ENCODE measurements at places on chromosomes 12 and 14.

- peak; percentile 72 for DNase-seq
These were observed at the start of gene TIMELESS for GRCh38 chr12:56448860-56449621. Gene TIMELESS (minus strand): TSS chr12:56449426. CDS start chr12:56434170, 15,256 bp downstream.

- no peak for DNase-seq
These were observed 167.0 kb downstream of the PPM1H start for GRCh38 chr12:62767946-62768345.

DNA sequence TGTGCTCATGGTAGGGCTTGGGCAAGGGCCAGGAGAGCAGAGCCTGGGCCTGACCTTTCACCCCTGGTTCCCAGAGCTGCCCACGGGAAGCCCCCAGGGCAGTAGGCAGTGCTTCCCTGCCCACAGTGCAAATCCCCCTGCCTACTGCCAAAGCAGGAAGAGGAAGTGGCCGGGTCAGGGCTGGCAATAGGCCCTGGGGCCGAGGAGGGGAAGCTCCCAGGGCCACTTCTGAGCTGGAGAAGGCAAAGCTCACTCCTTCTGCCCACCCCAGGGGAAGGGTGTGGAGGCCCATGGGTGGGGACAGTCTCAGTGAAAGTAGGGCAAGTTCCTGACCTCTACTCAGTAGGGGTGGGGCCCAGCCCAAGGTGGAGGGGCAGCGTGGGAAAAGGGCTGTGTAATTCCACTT lies 5.4 kb upstream of the NR4A1 start:
- DNase-seq, result no peak

- DNase-seq, result no peak
These were observed 369 bp downstream of the DEPDC4 start for GRCh38 chr12:100266585-100266834.

- peak; percentile 27 for DNase-seq
These were observed 482 bp downstream of the TMEM30B start for GRCh38 chr14:61280526-61281185.

DNA sequence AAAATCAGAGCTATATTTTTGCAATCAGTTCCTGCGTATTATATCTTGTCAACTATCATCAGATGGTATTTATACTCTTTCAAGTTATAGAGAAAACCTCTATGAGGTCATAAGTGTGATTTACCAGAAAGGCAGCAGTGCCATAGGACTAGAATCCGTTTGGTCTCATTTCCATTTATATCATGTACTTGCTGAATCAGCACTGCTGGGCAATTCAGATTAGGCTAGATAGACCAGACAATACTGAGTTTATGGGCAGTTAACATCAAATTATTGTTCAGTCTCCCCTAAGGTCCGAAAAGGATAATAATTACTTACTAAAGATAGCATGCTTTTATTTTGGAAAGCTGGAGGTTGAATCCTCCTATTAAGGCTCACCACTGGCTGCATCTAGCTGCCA lies 6.8 kb upstream of the KERA start:
- no peak for DNase-seq

GRCh38 chr12:20000229-20000849 lies 368.0 kb upstream of the PDE3A start:
- DNase-seq, result no peak

GRCh38 chr14:60151715-60152114 lies 13.5 kb downstream of the DHRS7 start:
- peak; percentile 52 for DNase-seq

DNA sequence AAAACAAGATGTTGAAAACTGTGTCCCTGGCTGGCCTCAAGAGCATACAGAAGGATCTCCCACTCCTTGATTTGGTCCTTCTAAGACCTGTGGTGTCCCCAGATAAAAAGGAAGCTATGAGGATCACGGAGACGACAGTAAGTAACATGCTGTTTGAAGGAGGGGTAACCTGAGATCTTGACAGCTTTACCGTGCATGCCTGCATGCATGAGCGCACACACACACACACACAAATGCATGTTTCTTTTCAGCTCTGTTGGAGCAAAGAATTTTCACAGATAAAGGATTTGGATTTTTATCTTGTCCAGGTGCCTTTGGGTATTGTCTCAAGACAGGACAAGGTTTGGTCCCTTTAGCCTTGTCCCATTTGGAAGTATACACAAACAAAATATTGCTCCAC lies 411.6 kb upstream of the CCDC196 start:
- no peak for DNase-seq

All from activated naive CD4-positive, alpha-beta T cell (primary cell).